Heart right ventricle (tissue), 16 donors: ENCODE measurements at places on chromosomes 1 and 21. TPM values are rescaled to one million over a fixed set of nuclear protein-coding genes. Genes with fewer than 3 reads are reported as not detected.

GRCh38 chr1:41913014-41913413 is 5.7 kb downstream of the HIVEP3 start:
- no peak for DNase-seq

DNA sequence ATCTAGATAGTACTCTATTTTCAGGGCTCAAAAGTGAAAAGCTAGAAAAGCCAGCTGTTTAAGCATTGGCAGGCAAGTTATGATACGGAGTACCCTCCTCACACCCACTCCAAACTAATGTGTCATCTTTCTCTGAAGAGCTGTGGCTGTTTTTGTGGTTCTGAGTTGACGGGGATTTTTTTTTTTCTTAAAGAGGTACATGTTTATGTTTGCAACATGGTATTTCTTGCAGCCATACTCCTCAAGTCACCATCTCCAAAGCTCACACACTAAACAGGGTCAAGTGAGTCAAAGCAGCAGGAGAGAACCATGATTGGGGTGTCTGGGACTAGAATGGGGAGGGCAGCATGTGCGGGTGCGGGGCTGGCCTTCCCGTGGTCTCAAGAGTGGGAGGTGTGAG is 347.2 kb downstream of the DISC1 start:
- no peak for DNase-seq

DNA sequence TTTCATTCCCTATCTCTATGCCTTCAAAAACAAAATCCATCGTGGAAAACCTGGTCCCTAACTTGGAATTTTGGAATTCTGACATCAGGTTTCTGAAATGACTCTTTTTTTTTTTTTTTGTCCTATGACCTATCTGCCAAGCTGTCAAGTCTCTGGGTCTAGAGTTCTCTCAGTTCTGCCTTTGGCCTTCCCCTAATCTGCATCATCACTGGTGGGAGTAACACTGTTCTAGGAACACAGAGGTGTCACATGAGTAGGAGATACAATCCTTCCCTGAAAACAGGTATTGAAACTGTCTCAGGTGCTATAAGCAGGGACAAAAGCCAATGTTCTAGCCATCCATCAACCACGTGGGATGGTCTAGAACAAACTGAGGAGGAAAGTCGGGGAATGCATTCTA is 142.0 kb upstream of the ATP1B1 start:
- DNase-seq, result no peak

GRCh38 chr1:201631037-201631436 is 92.1 kb downstream of the NAV1 start:
- no peak for DNase-seq

- DNase-seq, result no peak
Observed at GRCh38 chr1:76160225-76160624, 85.7 kb downstream of the ST6GALNAC3 start.

The SPRR1A gene
- total RNA-seq, result not detected

DNA sequence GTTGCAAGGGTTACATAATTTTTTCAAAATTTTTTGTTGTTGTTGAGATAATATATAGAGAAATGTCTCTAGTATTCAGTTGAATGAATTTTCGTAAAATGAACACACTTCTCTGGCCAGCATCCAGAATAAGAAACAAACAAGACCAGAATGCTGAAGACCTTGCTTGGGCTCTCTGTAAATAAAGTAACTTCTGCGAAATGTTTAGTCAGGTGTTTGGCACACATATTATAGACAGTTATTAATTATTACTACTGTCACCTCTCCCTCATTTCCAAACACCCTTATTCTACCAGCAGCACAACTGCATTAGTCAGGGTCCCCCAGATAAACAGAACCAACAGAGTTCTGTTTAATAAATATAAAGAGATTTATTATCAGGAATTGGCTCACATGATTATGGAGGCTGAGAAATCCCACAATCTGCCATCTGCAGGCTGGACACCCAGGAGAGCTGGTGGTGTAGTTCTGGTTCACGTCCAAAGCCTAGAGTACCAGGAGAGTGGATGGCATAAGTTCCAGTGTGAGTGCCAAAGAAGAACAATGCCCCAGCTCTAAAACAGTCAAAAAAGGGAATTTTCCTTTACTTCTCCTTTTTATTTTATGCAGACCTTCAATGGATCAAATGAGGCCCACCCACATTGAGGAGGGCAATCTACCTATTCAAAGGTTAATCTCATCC is 44.1 kb upstream of the KCND3 start:
- no peak for DNase-seq

The KRTAP7-1 gene
- not detected for total RNA-seq

The ELAVL4 gene
- not detected for total RNA-seq

DNA sequence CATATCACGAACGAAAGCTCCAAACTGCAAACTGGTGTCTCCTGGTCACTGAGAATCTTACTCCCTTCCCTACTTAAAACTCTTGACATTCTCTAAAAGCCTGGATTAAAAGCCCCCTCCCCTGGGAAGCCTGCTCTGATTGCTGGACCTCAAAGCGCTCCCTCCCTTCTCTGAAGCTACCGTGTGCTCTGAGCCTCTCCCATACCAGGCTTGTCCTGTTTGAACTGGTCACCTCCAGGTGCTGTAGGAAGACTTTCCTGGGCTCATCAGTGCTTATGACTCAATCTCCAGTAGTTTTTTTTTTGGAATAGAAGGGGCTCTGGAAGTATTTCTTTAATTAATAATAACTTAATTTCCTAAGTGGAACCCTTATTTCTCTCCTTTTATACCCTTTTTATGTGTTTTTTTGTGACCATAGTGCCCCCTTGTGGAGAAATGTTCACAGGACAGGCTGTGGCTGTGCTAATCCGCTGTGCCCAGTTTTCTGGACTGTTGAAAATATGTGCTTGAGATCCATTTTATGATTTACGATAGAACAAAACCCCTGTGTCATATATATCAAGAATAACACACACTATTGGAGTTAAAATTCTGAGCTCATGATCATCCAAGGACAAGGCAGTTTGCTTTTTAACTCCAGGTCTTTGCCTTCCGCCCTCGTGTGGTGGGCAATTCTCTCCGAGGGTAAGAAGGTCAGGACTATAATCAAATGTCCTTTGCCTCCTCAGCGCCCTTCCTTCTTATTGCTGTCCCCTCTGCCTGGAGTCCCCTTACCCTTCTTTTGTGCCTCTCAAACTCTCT is 16.9 kb downstream of the MTARC1 start:
- DNase-seq, result peak; percentile 38

DNA sequence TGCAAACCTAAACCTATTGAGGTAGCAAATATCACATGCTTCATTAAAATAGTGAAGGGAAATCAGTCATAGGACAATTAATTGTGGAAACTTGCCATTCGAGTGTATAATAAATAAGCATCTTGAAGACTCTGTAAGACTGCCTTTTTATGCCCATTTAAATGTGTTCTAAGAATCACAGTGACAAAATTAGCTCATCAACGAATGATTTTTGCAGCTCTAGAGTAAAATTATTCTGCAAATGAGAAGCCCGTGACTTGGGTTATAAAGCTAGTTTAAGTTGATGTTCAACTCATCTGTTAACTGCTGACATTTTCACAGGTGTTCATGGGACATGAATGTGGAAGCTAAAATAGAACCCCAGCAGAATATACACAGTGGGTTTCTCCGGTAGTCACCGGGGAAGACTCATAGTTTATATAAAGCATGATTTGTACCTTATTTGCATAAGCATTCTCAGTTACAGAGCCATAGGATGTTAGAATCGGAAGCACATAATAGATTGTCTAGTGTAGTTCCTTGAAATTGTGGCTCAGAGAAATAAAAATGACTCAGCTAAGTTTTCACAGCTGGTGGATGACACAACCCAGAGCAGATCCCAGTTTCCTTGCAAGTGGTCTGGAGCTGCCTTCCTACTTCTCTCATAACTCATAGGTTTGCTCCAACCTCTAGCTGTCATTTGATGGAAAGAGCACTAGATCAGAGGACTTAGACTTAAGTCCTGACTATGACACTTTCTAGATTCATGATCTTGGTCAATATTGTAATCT is 107.3 kb downstream of the UCHL5 start:
- peak; percentile 17 for DNase-seq

The CELA3A gene
- 3.9 TPM for total RNA-seq

DNA sequence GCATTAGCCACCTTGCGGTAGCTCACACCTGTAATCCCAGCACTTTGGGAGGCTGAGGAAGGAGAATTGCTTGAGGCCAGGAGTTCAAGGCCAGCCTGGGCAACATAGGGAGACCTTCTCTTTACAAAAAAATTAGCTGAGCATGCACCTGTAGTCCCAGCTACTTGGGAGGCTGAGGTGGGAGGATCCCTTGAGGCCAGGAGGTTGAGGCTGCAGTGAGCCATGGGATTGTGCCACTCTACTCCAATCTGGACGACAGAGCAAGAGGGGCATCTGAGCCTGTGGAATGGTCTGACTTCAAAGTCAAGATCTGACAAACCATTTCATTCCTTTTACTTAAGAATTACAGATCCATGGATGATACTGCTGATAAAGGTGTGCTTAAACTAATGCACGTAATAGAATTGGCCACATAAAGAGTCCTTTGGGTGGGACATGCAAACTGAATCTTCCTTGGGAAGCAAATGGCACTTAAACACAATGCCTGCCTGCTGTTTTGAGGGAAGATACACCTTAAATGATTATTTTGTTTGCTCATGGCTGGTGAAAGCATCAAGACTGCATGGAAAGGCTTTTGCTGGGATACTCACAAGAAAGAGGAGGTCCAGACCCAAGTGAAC is 2.5 kb upstream of the TMEM201 start:
- DNase-seq, result no peak

GRCh38 chr1:109740615-109741373 is at the start of gene GSTM3:
Gene GSTM3 (minus strand): TSS chr1:109741038. CDS start chr1:109740287, 751 bp downstream.
- no peak for DNase-seq

- DNase-seq, result no peak
Observed at GRCh38 chr1:21129407-21129806, 47.3 kb downstream of the EIF4G3 start.

DNA sequence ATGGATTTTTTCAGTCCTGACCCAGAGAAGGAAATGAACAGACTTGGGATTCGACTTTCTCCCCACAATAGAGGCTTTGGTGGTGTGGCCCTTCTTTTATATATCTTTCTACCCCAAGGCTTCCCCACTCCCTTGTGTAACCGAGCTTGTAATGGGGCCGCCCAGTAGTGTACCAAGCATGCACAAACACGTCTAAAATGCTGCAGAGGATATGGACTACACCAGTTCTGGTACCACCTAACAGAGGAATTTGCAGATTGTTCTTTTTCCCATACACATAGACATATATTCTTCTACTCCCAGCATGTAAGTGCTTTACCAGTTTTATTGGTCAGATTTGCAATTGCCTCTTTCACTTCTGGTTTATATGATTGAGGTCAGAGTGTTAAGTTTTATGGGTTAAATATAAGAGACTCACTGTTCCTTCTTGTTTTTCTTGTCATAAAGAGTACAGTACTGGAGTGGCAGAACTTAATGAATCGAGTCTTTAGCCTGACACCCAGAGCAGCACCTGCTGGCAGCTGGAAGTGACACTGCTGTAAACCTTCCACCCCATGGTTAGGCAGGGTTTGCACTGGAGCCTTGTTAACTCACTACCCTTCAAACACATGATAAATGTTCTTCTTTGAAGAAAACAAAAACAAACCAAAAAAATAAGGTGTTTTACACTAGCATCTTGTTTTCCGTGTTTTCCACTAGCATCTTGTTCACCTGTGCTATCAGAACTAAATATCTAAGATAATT is 198.6 kb downstream of the PTPRC start:
- DNase-seq, result no peak

The CD160 gene
- total RNA-seq, result not detected

GRCh38 chr1:2968471-2968881 is 52.8 kb upstream of the ACTRT2 start:
- DNase-seq, result no peak

- DNase-seq, result no peak
Observed at GRCh38 chr1:232149287-232150201, 480.4 kb downstream of the SIPA1L2 start.

DNA sequence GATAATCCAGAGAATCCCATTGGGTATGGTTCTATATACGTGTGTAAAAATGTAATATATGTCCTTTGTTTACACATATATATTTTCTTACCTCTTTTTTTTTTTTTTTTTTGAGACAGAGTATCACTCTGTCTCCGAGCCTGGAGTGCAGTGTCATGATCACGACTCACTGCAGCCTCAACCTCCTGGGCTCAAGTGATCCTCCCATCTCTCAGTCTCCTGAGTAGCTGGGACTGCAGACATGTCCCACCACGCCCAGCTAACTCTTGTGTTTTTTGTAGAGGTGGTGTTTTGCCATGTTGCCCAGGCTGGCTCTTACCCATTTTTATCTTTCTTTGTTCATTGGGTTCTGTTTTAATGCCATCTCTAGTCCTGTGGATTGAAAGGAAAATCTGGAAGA is 59.5 kb downstream of the ZBTB17 start:
- no peak for DNase-seq

DNA sequence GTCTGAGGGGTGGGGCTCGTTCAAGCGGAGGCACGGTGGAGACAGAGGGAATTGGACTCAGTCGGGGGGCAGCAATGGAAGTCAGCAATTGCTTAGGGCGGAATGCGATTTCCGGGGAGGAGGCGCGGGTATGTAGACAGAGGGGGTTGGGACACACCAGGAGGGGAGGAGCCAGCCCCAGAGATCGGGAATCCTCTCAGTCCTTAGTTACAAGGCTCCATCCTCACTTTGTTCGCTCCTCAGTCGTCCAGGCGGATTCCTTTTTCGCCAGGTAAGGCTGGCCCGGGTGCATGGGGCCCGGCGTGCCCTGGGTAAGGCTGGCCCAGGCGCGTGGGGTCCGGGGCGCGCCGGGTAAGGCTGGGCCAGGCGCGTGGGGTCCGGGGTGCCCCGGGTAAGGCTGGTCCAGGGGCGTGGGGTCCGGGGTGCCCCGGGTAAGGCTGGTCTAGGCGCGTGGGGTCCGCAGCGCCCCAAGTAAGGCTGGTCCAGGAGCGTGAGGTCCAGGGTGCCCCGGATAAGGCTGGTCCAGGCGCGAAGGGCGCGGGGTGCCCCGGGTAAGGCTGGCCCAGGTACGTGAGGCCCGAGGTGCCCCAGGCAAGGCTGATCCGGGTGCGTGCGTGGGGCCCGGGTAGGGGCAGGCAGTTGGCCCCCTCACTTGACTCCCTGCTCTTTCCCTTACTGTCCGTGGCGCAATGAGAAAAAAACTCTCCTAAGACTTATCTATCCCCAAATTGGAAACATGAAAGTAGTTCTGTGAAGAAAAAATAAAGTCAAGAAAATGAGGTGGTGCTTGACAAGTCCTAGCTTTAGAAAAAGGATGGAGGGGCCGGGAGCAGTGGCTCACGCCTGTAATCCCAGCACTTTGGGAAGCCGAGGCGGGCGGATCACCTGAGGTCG is at the start of gene L1TD1:
Gene L1TD1 (plus strand): TSS at position 199 of the 894 bp plus-strand sequence. CDS start 11,780 bp downstream, outside the sequence.
- no peak for DNase-seq

DNA sequence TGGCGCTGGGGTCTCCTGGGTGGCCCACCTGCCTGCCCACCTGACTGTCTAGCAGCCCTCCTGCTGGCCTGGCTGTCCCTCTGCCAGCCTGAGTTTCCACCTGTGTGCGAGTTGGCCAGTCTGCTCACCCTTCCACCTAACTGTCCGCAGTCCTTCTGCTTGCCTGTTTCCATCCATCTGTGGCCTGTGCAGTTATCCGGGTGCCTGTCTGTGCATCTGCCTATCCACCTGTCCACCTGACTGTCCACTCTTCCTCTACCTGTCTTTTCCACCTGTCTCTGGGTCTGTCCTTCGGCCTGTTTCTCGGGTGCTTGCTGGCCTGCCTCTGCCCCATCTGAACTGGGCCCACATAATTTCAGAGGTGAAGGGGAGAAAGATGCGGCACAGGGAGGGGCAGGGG is 1.9 kb downstream of the KCNQ4 start:
- DNase-seq, result no peak

The F5 gene
- 22.6 TPM for total RNA-seq

The GUCA2B gene
- total RNA-seq, result not detected

The FCRL6 gene
- not detected for total RNA-seq

- DNase-seq, result no peak
Observed at GRCh38 chr1:59592924-59593323, 221.8 kb upstream of the HOOK1 start.

The RGS4 gene
- total RNA-seq, result 6.9 TPM

The C2CD2 gene
- total RNA-seq, result 5.9 TPM

The TSTD1 gene
- total RNA-seq, result 13.3 TPM
